Globus pallidus (tissue), 1 donor: ENCODE measurements at places on chromosomes 5 and 9.

DNA sequence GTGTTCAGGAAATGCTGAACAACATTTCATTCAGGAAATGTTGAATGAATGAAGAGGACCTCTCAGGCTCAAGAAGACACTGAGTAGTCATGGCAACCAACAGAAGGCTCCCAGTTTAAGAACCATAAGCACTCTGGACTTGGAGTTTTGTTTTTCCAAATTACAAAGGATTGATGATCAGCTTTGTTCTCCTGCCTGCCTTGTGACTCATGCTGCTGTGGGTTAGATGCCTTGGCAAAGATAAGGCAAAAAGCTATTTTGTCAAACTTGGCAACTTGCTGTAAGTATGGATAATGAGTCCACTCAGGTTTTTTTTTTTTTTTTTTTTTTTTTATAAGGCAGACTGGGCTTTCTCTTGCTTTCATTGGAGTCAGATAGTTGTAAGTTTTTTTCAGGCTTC, 365.0 kb downstream of the TMEM232 start:
- DNase-seq: no peak

DNA sequence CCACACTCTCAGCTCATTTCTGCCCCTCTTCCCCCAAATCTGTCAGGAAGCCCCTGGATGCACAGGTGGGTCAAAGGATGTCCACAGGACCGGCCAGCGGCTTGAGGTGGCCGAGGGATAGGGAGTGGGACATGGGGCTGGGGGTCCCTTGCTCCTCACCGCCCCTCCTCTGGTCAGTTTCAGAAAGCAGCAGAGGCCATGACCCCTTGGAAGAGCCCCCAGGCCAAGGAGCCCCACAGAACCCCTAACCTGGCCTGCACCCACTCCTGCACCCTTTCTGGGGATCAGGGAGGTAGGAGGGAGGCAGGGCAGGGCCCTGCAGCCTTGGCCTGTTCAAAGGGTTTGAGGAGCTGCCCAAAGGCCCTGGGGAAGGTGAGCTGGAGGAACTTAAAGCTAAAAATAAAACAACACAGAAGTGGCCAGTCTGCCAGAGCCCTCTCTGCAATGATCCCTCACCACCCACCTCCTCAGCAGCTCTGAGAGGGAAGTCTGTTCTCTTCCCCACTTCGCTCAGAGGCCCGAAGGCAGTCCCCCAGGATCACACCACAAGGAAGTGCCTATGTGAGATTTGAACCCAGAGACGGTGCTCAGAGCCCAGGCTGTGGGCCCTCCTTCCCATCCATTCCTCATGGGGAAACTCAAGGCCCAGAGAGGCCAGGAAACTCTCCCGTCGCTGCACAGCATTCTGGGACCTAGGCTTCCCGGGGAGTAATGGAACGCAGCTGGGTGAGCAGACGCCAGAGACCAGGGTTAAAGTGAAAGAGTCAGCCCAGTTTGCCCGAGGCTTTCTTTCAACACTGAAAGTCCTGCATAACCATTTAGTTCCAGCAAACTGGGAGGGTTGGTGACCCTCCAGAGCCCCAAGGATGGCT, 910 bp downstream of the ENG start:
- DNase-seq: no peak

DNA sequence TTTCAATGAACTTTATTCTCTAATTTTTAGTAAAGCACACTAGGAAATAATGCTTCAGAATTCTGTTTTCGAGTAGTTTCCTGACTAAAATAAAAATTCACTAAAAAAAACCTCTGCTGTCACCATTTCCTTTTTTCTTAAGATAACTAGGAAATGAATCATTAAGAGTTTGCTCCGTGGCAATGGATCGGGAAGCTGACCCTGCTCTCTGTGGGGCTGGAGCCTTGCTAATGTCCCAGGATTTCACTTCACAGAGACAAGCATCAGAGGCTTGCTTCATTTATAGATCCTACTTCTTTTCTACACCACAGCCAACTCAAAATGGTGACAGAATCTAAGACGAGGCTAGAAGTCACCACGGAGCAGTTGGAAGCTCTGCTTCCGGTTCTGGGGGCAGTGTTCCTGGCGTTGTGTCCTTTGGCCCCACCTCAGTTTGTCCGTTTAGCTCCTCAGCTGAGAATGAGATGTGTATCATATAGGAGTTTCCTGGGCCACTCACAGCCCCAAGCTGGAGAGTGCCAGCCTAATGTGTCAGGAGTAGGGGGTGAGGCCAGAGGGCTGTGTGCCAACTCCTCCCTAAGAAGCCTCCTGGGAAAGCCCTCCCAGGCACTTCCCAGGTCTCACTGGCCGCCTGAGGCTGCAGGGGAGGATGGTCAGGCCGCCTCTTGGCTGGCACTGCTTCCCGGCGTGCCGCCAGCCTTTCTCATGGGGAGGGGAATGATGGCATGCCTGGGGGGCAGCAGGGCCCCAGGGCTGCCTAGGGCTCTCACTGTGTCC, 19.6 kb downstream of the TENT4A start:
- no peak for DNase-seq

- DNase-seq: peak; percentile 40
Observed at GRCh38 chr9:68522131-68522530, 18.6 kb downstream of the TMEM252 start.

- DNase-seq: no peak
Observed at GRCh38 chr5:37799865-37800421, 39.9 kb downstream of the GDNF start.

GRCh38 chr5:176547802-176548201, 1.3 kb upstream of the CDHR2 start:
- DNase-seq: no peak

- no peak for DNase-seq
Observed at GRCh38 chr9:125549891-125550885, 156.8 kb downstream of the MAPKAP1 start.

GRCh38 chr9:95634536-95634935, 117.8 kb upstream of the PTCH1 start:
- DNase-seq: no peak

GRCh38 chr5:33837301-33837700, 54.5 kb downstream of the ADAMTS12 start:
- no peak for DNase-seq

- no peak for DNase-seq
Observed at GRCh38 chr5:14041528-14042192, 97.2 kb upstream of the DNAH5 start.

GRCh38 chr9:104088416-104088815, 5.7 kb upstream of the SMC2 start:
- no peak for DNase-seq

- DNase-seq: no peak
Observed at GRCh38 chr5:148855249-148856008, 29.0 kb downstream of the ADRB2 start.

DNA sequence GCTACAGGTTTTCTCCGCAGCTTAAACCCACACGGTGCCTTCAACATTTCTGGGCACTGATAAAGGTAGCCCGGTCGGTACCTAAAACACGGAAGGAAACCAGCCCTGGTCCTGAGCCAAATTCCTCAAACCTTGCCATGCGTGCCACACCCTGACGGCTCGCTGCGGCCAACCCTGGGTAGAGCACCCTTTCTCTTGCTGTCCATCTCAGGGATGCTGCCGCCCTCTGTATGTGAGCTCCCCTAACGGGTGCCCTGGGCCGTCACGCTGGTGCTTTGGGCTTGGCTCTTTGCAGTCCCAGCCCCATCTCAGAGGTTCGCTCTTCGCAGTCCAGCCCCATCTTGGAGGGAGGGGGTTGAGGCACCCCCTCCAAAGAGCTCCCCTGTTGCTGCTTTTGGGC, 43.9 kb downstream of the PNPLA7 start:
- DNase-seq: no peak

- DNase-seq: no peak
Observed at GRCh38 chr9:30258094-30258493, 2126.3 kb upstream of the ACO1 start.

DNA sequence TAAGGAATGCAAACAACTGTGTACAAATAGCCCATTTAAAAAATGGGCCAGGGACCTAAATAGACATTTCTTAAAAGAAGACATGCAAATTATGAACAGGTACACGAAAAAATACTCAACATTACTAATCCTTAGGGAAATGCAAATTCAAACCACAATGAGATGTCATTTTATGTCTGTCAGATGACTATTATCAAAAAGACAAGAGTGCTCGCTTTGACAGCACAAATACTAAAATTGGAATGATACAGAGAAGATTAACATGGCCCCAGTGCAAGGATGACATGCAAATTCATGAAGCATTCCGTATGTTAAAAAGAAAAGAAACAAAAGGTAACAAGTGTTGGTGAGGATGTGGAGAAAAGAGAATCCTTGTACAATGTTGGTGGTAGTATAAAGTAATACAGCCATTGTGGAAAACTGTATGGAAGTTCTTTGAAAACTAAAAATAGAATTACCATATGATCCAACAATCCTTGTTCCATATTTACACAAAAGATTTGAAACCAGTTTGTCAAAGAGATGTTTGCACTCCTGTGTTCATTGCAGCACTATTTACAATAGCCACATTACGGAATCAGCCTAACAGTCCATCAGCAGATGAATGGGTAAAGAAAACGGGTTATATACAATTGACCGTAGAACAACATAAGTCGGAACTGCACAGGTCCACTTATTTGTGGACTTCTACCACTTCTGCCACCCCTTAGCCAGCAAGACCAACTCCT, 47.2 kb upstream of the PCAT7 start:
- no peak for DNase-seq

- DNase-seq: no peak
Observed at GRCh38 chr5:174733836-174734235, 9.5 kb downstream of the MSX2 start.

- DNase-seq: no peak
Observed at GRCh38 chr9:133579601-133580418, 29.4 kb downstream of the FAM163B start.

GRCh38 chr9:130390986-130391385, 53.8 kb upstream of the ASS1 start:
- DNase-seq: no peak

GRCh38 chr5:66655395-66656324, 59.5 kb downstream of the MAST4 start:
- peak; percentile 34 for DNase-seq

- DNase-seq: no peak
Observed at GRCh38 chr5:142626786-142627185, 59.1 kb downstream of the FGF1 start.

DNA sequence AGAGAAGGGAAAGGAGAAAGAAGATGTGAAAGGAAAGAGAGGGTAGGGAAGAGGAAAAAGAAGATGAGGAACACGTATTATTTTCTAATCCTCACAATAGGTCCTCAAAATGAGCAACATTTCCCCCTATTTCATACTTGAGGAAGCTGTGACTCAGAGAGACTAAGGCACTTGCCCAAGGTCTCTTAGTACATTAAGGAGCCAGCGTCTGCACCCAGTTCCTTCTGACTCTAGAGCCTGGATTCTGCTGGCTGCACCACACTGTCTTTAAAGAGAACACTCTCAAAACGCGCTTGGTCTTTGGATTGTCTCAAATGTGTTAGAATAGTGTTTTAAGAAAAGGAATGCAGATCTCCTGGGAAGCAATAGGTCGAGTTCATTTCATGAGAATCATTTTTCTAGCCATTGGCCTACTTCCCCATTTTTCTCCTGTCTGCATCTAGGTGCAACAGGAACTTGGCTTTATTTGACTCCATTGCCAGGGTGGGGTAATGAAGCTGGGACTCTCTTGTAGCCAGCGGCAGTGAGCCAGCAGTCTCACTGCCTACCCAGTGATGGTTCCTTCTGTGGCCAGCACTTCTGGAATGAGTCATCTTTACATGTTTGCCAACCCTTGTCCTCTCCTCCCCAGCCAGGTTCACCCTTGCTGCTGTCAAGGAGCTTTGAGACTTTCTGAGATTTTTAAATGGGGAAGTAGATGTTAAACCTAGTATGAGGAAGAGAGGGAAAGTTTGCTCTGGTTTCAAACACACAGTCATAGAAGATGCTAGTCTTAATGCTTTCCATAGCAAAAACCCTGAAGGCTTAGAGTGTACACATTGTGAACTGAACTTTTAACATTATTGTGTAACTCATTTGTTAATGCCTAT, 82.7 kb downstream of the DOCK8 start:
- DNase-seq: peak; percentile 56

DNA sequence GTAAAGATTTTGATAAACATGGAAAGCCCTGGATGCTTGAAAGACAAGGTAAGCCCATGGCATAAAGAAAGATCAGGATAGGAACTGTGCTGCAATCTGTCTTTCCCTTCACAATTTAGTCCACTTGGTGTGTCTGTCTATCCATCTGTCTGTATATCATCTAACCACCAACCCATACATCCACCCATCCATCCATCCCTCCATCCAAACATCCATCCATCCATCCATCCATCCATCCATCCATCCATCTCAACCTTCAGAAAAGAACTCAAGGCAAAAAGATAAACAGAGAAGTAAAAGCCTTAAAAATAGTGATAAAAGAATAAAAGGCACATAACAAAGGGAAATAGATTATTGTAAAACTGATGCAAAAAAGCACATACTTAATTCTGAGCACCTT, 15.1 kb upstream of the TRIO start:
- no peak for DNase-seq

GRCh38 chr5:68464424-68464823, 248.9 kb downstream of the PIK3R1 start:
- DNase-seq: no peak

DNA sequence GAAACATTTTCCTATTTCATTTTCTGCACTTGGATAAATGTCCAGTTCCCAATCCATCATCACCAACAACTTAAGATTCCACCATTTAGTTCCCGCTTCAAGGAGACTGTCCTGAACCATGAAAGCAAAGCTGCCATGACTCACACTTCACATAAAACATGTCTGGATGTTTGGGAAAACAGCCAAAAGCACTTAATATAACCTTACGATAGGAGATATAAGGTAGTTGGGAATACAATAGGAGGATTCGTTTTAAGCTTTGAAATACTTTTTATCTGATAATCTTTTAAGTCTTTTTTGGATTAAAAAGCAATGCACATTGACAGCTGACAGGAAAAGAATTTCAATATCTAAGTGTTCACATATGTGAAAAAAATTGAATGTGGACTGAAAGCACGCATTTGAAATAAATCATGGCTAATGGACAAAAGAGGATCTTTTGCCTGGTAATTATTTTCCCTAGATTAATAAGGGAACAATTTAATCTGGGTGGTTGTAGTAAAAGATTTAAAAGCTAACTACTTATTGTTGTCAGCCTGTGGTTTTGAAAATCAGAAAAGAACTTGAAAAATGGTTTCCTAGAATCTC, 17.3 kb upstream of the TGFBI start:
- no peak for DNase-seq
